ENCODE measurements at places on chromosomes 3 and 15.
A peak's percentile ranks its signal among the peaks of the same experiment; 100 is the strongest.

- DNase-seq = peak; percentile 72
These were observed 47.2 kb upstream of the MME start for GRCh38 chr3:155032918-155033317.

DNA sequence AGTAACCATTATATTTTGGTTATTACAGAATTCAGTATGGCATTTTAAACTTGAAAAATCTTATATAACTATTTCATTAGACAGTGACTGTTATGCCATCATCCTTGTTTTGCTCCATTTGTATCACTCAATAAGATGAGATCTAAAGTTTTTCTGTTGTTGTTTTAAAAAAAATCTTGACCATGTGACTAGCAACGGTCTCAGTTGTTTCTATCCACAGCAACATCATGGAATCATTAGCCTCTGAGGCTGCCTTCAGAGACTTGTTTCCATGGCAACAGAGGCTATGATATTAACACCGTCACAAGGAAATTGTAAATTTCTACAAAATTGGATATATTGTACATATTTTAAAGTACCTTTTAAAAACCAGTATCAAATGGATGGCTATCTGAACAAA, 129.8 kb downstream of the DLG1 start:
- DNase-seq = peak; percentile 37

DNA sequence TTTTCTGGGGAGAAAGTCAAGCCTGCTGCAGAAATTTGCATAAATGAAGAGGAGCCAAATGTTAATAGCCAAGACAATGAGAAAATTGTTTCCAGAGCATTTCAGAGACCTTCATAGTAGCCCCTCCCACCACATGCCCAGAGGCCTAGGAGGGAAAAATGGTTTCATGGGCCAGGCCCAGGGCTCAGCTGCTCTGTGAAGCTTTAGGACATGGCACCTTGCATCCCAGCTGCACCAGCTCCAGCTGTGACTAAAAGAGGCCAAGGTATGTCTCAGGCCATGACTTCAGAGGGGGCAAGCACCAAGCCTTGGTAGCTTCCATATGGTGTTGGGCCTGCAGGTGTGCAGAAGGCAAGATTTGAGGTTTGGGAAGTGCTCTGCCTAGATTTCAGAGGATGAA, 258.8 kb upstream of the SATB1 start:
- no peak for DNase-seq

- no peak for DNase-seq
These were observed 227.5 kb upstream of the IGF1R start for GRCh38 chr15:98420837-98421236.

DNA sequence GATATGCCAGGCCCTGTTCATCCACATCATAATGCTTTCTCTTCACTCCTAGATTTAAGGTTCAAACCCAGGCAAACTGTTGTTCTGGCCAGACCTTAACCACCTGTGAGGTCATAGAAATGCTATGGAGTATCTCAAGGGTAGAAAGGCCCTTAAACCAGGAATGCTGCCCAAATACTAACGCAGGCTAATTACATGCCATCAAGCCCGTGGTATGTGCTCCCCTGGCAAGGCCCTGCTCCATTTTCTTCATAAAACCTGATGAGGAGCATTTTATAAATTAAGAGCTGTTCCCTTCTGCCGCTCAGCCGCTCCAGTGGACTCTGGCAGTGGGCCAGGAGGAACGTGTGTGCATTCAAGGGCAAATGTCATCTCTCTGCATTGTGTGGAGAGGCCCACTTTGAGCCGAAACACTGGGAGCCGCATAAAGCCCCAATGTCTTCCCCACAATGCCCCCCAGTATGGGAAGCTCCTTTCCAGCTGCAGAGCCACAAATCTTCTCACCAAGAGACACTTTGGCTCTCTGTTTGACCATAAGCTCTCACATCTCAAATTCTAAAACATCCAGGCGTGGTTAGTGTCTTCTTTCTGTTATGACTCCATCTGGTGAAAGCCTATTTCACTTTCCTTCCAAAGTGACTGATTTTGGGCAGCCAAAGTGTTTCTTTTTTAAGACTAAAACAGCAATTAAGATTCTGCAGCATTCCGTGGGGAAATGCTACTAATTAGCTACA, 210.8 kb upstream of the NR2E3 start:
- DNase-seq = peak; percentile 41

GRCh38 chr15:56892659-56893363, 25.6 kb upstream of the TCF12 start:
- DNase-seq = no peak

- DNase-seq = peak; percentile 82
These were observed 20.1 kb downstream of the GXYLT2 start for GRCh38 chr3:72907731-72908620.

- peak; percentile 10 for DNase-seq
These were observed 5.1 kb upstream of the CP start for GRCh38 chr3:149226776-149227175.
